Liver (tissue), 10 donors: ENCODE measurements at places on chromosomes 16 and 17.

DNA sequence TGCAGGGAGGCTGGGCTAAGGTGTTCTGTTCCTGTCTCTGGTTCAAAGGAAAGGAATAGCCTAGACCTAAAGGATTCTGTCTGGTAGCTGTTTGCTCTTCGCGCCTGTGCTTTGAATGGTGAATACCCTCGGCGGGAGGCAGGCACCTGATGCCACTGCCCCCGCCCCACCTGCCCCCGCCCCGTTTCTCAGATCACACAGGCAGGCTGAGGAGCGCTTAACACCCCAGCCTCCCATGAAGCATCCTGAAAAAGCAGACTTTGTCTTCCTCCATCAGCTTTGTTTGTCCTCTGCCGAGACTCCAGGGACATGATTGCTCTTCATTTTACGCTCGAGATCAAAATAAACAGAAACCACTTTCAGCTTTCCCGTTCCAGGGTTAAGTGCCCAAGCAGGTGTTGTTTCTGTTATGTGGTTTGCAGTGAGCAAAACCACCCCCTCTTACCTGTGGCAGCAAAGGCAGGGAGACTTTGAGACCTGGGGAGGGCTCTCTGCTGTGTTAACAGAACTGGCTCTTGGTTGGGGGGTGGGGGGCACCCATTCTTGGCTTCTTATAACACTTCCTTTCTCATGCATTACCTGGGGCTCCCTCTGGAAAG, 452.1 kb downstream of the WWOX start:
- DNase-seq, result no peak

DNA sequence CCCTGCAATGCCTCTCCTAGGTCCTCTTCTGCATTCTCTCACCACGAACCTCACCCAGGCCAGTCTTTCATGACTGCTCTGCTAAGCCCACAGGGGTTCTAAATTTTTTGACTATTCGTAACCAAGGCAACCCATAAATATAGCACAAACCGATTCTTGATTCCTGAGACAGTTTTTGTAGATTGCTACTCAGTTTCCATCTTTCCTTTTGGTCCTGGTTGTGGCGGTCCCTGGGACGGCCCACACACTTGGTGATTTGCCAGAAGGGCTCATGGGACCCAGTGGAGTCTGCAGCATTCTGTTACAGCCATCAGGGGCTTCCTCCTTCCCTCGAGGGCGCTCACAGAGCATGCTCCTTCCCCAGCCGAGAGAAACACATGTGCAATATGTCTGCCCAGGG, 23.4 kb upstream of the MGAT5B start:
- no peak for DNase-seq

GRCh38 chr16:69114346-69114975, 9.0 kb downstream of the HAS3 start:
- no peak for DNase-seq

DNA sequence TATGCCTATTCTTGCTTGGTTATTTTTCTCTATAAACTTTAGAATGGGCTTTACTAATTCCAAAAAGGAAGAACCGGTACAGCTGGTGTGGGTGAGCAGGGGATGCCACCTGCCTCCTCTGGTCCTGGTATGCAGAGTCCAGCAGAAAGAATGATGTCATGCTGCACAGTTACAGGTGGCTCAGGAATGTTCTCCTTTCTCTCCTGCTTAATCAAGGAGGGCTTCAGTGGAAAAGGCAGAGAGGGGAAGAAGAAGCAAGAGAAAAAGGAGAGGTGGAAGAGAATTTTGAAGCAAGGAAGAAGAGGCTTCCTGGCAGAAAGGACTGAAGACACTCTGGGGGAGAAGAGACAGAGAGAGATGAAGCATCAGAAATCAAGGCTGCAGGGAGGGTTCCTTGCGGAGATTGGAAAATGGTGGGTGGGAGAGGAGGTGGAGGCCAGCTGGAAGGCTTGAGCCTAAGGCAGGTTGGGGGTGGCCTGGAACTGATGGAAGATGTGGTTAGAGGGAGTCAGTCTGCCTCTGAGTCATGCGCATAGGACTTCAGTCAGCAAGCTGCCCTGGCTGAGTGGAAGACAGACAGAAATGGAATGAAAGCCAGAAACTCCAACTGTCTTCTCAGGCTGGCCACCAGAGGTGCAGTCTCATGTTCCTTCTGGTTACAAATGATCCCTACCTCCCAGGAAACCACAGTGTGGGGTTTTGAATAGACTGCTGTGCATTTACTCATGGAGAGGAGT, 64.6 kb upstream of the CRHR1 start:
- DNase-seq, result no peak

GRCh38 chr16:1283996-1284616, 25.3 kb upstream of the UBE2I start:
- DNase-seq, result no peak

- DNase-seq, result no peak
Observed at GRCh38 chr16:7849841-7850240, 517.2 kb downstream of the RBFOX1 start.

- DNase-seq, result no peak
Observed at GRCh38 chr16:54240271-54241129, 46.1 kb downstream of the IRX3 start.
